Effector CD8-positive, alpha-beta T cell (primary cell): ENCODE measurements at places on chromosomes 6 and 20.

- DNase-seq: no peak
These were observed 345.9 kb downstream of the CDH4 start for GRCh38 chr20:61597996-61598395.

- no peak for DNase-seq
These were observed 46.4 kb upstream of the COL21A1 start for GRCh38 chr6:56293781-56294180.

- no peak for DNase-seq
These were observed 51.6 kb upstream of the MLIP start for GRCh38 chr6:54059683-54060082.

DNA sequence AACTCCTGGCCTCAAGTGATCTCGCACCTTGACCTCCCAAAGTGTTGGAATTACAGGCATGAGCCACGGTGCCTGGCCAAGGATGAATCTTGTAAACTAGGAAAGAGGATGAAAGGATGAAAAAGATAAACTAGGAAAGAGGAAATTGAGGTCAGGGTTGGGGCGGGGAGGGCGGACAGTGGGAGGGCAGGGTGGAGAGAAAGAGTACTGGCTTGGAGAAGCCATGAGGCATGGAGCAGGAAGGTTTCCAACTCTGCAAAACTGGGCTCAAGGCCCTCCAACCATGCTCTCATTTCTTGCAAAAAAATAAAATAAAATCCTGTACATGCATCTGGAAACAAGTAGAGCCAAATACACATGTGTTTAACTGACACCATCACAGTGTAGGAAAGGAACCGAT, 256.6 kb upstream of the SGK1 start:
- no peak for DNase-seq

DNA sequence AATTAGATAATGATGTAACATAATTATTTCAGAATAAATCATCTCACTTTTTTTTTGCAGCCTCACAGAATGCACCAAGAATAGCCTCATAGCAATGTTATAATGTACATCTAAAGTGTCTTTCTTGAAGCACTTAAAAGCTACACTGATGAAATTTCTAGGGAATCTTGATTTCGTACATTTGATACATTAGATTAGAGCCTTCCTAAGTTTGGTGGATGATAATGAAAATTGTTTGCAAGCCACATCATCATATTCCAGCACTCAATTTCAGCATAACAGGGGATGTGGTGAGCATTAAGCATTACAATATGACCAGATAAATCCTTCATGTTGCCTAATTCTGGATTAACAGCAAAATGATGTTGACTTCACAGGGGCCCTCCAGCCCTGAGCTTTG, 9.7 kb upstream of the METTL24 start:
- no peak for DNase-seq

DNA sequence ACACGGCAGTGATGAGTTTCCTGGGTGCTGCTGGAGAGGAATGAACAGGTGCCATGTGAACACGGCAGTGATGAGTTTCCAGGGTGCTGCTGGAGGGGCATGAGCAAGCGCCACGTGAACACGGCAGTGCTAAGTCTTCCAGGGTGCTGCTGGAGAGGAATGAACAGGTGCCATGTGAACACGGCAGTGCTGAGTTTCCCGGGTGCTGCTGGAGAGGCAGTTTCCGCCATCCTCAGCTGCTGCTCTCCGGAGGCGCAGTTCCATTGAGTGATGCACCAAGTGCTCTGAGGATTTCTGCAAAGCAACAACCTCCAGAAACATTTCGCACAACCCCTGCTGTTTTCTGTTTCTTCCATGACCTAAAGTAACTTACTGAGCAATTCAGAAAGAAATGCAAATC, 155.4 kb downstream of the SMOC2 start:
- DNase-seq: no peak

DNA sequence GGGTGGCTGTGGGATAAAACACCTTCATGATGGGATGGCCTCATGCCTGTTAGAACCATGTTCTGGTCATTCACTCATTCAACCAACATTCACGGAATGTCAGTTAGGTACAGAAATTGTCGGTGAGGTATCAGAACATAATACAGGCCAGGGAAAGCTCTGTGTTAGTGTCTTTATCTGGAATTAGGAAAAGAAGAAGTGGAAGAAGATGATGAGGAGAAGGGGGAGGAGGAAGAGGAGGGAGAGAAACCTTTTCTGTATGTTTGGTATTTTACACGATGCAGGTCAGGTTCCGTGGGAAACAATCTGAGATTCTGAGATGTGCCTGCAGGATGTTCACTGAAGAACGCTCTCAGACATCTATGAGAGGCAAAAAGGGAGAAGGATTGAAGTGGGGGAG, 5.6 kb downstream of the ADTRP start:
- no peak for DNase-seq

- no peak for DNase-seq
These were observed 40.4 kb downstream of the GNAS-AS1 start for GRCh38 chr20:58810116-58810878.

- no peak for DNase-seq
These were observed 169.5 kb downstream of the SLC24A3 start for GRCh38 chr20:19381947-19382346.

DNA sequence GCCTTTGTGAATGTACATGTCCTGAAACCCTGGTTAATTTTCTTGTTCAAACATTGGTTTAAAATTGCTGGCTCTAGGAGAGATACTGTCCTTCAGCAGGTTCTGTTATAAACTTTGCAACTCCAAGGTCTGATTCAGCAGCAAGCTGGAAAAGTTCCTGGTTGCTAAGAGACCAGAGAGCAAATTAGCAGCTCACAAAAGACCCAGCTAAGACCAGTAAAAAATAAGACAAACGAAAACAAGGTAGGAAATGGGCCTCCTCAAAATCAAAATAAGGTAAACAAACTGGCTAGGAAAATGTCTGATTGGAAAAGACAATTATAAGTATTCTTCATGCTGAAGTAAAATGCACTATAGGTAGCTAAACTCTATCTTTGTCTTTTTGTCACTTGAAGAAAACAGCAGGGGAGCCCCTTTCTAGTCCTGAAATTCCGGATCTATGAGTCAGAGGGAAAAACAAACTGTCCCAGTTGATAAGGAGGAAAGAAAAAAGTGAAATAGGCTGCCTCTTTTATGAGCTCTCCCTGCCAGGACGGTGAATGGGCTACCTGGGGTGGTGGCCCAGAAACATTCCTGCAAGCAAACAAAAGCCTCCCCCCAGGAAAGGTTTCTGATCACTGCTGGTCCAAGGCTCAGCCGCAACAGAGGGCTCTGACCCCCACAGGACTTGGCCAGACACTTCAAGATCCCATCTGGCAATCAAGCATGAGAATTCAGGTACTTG, 41.6 kb downstream of the UNC5CL start:
- DNase-seq: no peak

DNA sequence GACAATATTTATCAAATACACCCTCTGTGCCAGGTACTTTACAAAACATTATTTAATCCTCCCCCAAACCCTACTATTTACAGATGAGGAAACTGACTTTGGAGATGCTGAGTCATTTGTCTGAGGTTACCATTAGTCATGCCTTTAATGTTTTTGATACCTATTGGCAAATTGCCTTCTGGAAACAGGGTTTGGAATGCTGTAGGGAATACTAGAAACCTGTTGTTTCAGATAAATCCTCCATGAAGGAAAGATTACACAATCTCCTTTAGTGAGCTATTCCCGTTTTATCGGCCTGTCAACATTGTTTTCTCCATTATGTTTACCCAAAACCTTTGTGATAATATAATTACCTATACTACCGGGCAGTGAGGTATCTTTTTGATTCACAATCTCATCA, 93.6 kb upstream of the ADGRF1 start:
- DNase-seq: no peak

DNA sequence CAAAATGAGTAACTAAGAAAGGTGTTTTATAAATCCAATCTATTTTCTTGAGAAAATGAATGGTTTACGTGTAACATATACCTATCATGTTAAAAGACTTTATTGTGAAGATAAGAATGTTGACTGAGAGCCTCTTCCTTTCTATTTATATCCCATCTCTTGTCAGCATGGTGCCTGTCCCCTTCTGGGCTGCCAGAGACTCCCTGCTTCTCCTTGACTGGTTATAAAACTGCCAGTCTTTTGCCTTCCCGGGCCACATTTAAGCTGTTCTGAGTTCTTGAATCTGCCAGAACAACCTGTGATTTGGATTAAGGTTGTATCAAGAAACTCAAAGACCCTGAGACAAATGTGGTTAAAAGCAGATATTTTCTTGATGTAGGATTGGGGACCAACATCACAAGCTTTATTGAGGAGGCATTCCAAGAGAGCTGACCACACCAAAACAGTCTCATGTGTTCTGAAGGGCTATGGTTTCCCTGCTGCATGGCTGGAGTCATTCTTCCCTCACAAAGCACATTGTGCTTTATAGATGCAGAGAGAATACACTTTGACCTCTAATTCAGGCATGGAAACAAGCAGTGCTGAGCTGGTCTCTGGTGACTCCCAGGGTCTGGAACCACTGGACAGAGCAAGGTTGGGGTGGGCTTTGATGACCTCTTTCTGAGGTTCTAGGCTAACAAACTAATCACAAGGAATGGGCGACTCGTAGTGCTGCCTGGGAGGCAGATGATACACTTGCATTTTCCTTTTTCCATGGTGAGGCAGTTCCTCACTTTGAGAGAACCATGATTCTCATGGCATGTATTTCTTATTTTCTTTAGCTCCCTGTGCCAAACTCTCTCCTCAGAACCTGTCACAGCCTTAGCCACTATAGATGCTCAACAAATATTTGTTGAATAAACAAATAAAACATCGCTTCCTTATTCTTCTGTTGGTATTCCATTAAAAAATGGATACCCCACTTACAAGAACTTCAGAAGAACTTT, 205.0 kb upstream of the PREP start:
- no peak for DNase-seq

DNA sequence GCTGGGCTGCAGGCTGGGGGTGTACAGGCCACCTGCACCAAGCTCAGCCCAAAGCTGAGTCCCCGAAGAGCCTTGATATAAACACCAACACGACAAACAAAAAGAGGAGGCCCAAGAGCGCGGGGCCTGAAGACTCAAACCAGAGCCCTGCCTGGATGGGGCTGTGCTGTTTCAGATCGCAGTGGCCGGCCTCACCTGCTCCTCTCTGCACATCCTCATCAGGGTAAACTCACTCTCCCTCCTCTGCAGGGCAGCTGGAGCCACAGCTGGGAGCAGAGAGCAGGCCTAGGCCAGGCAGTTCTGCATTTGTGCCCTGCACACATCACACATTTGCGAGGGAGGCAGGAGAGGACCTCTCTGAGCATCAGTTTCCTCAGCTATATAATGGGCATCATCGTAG, 3.7 kb upstream of the RBM38 start:
- no peak for DNase-seq

DNA sequence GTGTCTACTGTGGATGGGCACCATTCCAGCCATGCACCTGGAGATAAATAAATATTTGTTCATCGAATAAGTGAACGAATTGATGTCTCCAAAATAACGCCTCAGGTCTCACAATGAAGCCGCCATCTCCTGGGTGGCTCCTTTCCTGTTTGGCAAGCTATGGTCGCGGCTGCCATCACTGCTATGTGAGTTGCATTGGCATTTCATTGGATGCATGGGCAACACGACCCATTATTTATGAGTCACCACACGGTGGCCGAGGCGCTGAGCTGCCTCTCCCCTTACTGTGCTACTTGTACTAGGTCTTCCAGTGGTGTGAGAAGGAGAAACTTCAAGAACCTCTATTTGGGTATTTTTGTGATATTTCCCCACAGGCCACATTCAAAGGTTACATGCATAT, 21.3 kb upstream of the PDE10A start:
- DNase-seq: no peak

DNA sequence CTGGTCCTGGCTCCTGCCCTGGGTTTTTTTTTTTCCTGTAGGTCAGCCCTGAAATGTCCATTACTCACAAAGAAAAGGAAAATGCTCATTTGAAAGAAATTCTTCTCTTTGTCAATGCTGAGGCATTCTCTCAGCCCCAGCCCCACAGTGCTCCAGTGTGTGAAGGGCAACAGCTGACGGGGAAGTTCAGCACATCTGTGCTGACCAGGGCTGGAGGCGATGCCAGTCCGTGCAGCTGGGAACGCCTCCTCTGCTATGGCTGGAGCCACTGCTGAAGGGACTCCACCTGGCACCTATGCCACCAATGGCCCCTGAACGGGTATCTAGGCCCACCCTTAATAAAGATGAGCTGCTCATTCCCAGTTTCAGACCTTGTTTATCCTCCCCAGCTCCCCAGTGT, 71.9 kb upstream of the SLCO4A1 start:
- DNase-seq: no peak

DNA sequence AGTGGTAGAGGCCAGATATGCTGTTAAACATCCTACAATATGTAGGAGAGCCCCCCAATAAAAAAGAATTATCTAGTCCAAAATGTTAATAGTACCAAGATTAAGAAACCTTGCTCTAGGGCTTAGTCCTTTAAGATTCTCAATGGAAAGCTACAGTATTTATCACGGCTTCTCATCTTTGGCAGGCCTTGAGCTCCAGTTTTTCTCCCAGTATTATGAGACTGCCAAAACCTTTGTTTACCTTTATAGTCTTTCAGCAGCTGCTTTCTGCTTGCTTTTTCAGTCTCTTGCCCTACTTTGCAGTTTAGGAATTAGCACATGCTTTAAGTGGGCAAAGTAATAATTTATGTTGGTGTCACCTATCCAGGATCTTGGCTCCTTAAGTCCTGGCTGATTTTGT, 59.7 kb downstream of the NHLRC1 start:
- DNase-seq: no peak

GRCh38 chr20:52303281-52303950, 111.8 kb upstream of the ZFP64 start:
- DNase-seq: no peak

- DNase-seq: no peak
These were observed 69.8 kb downstream of the TMEM170B start for GRCh38 chr6:11607383-11607782.

GRCh38 chr6:51108563-51109234, 290.0 kb downstream of the TFAP2B start:
- no peak for DNase-seq

DNA sequence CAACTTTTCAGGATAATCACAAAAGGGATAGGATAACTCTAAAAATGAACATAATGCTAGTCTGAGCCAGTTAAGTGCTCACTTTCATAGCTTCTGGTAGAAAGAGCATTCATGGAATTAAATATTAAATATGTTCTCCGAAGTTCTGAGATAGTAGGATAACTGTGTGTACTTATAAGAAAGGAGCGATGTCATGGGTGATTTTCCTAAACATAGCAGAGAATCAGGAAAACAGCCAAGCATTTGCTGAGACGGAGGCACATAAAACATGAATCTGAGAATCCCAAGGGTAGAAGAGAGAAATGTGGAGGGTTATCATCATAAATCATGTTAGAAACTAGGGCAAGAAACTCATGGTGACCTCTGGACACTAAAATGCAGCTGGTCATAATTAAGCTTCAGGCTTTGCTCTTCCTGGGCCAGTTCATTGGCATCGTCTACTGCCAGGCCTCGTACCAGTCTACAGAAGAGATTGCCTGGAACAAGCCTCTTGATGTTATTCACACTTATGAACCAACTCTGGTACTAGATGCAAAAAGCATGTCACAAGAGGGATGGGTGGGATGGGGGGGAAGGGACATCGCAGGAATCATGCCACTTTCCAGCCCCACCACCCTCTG, 436.6 kb downstream of the PRKN start:
- DNase-seq: no peak
